ENCODE measurements at places on chromosomes 11 and 22.

- DNase-seq, result no peak
Observed at GRCh38 chr22:23217171-23218052, 37.1 kb downstream of the BCR start.

GRCh38 chr11:107545101-107545514 is 20.4 kb downstream of the ALKBH8 start:
- DNase-seq, result no peak

- no peak for DNase-seq
Observed at GRCh38 chr11:62000539-62001446, 33.4 kb upstream of the FTH1 start.

DNA sequence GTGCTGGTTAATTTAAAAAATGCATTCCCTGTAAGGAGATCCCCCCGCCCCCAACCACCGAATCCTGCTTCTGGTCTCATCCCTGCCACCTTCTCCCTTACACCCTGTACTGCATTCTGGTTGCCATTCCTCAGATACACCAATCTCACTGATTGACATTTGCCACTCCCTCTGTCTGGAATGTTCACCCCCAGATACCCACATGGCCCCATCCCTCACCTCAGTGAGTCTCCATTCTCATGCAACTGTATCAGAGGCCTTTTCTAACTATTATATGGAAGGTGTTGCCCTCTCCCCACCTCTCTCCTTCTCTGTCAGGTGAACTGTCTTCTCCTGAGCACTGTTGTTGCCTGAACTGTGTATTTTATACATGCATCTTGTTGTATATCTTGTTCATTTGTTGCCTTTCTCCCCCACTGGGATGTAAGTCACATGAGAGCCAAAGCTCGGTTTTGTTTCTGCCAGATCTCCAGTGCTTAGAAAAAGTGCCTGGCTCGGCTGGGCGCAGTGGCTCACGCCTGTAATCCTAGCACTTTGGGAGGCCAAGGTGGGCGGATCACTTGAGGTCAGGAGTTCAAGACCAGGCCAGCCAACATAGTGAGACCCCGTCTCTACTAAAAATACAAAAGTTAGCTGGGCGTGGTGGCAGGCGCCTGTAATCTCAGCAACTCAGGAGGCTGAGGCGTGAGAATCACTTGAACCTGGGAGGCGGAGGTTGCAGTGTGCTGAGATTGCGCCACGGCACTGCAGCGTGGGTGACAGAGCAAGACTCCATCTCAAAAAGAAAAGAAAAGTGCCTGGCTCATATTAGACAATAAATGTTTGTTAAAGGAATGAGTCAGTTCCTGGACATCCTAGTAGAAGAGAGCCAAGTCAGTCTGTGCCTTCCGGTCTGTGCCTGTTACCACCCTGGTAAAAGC is 61.0 kb downstream of the TNRC6B start:
- DNase-seq, result no peak

- DNase-seq, result no peak
Observed at GRCh38 chr11:28618416-28618815, 510.2 kb downstream of the METTL15 start.

DNA sequence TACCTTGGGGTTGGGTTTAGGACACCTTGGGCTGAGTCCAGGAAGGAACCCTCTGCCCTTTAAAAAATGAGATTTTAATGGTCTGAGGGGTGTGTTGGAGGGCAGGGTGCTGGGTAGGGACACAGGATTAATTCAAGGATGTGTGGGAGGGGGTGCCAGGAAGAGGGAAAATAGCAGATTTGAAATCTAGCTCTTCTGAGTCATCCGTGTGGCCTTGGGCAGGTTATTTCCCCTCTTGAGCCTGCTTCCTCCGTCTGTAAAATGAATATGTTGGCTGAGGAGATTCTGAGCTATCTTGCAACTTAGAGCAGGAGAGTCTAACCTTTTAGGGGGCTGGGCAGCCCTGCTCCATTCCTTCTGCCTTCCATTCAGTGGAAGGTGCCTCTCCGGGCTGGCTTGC is 3.0 kb downstream of the TSPAN18 start:
- no peak for DNase-seq

GRCh38 chr22:26792522-26792921 is 135.1 kb downstream of the MIAT start:
- DNase-seq, result no peak

DNA sequence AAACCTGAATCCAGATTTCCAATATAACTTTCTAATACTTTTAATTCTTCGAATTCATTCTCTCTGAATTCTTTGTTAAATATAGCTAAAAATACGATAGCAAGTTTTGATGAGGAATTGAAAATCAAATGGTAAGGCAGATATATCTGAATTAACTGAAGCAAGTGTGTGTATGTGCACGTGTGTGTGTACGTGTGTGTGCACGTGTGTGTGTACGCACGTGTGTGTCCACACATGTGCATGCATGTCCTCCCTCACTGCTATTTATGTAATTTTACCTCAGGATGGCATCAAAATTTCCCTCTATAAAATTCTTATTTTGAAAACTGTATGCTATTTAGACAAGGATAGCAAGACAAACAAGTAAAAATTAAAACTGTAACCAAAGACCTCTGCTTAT is 961.3 kb upstream of the CNTN5 start:
- DNase-seq, result no peak

DNA sequence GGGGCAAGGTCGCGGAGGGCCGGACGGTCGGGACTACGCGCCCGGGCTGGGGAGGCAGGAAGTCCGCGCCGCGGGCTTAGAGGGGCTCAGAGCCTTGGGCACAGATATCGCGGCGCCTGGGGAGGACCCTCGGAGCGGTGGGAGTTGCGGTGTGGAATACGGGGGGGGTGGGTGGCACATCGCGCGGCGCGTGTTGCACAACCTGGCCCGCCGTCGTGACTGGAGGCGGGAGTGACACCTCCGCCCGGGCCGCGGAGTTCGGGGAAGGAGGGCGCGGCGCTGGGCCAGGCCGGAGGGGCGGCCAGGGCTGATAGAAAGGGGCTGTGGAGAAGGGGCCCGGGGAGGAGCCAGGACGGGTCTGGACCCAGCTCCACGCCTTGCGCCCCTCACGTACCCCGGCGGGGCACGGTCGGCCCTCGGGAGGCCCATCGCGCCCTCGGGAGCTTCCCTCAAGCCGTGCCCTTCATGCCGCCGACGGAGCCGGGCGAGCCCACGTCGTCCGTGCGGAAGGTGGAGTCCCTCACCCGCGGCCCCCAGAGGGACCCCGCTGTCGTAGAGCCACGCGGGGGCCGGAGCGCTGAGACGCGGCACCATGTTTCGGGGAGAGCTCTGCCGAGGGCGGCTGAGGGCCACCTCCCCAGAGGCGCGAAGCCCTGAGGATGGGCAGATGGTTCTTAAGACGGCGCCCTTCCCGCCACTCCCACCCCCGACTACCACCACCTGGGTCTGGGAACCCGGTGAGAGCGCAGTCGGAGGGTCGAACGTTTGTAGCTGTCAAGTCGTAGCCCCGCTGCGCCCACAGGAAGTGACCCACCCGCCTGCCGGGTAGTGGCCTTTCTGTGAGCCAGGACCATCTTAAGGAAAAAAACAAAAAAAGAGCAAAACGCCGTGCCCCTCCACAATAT is 729 bp downstream of the IL17RA start:
- peak; percentile 49 for DNase-seq

GRCh38 chr11:20388096-20389055 is 860 bp downstream of the PRMT3 start:
- no peak for DNase-seq

- no peak for DNase-seq
Observed at GRCh38 chr22:40023341-40023841, 28.6 kb downstream of the FAM83F start.

- DNase-seq, result peak; percentile 55
Observed at GRCh38 chr11:119339589-119340334, 921 bp downstream of the C1QTNF5 start.

DNA sequence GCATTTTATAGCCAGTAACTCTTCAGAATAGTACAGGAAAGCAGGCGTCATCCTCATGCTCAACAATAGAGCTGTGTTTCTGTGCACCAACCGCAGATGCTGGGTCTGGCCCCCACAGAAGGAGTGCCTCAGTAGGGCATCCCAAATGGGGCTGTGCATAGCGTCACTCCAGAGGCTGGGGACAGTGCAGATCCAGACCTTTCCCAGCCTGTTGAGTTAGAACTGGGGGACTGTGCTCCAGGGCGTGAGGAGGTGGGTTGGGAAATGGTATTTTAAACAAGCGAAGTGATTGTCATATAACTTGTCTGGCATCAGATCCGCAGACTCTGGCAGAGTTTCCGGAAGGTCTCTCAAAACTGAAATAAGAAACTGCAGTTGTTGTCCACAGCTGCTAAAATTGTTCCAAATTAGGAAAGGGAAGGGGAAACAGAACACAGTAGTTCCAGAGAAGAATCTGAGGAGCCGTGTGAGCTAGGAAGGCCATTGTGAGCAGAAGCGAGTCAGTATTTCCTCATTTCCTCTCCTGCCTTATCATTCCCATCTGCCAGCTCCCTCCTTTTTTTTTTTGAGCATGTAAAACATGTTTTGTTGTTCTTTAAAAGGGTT is 52.2 kb downstream of the JAM3 start:
- no peak for DNase-seq

DNA sequence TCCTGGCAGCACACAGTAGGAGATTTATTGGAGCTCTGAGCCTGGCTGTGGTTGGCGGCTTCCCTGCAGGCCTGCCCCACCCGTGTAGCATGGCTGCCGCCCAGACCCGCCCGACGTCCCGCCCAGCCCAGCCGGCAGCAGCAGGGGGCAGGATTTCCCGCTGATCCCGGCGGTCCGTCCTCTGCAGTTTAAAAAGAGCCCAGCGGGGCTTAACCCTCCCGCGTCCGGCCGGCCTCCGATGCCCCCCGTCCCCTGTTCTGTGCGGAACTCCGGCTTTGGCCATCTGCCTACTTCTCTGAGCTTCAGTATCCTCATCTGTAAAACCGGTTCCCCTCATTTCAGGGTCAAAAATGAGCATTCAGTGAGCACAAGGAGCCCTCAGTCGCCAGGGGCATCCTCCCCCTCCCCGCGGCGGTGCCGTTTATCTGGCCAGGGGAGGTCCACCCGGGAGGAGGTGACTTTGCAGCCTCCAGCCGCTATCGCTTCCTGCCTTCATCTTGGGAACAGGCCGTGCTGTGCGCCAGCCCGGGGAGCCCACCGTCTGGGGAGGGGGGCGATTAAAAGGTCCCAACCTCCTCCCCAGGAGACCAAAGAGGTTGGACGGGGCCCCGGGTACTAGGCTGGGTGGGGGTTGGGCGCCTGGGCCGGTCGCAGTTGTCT is at the start of gene GAS2L1:
TSS of gene GAS2L1 (plus strand) at position 476 of the 660 bp plus-strand sequence. CDS start 1,456 bp downstream, outside the sequence.
- DNase-seq, result peak; percentile 72

DNA sequence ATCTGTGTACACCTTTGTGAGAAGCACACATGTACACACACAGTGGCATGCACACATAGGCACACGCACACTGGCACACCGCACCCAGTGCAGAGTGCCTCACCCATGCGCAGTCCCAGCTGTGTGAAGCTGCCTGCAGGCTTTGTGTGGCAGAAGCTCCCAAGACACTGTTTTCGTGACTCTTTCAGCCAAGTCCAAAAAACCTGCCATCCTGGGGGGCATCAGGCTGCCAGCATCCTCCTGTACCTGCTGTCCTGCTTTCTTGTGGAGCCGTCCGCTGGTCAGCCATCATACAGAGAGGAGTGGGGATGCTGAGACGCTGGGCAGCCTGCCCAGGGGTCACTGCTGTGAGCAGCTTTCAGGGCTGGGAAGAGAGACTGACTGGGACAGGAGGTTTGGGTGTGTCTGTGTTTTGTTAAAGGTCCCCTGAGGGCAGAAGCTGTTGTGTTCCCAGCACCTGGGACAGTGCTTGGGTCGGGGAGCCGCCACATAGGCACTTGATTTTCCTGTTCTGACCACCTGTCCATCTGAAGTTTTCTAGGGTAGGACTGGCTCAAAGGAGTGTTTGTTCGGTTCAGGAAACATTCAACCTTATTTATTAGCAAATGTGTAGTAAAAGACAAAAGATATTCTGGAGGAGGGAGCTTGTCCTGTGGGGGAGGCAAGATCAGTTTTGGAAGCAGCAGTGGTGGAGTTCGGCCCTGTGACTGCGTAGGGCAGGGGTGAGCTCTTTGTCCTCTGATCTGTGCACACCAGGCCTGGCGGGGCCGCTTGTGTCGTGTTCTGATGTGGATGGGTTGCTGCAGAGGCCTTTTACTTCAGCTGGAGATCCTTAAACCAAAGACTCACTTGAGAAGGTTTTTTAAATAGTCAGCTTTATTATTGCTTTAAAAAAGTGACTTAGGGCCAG is 29.7 kb downstream of the AP2A2 start:
- no peak for DNase-seq

DNA sequence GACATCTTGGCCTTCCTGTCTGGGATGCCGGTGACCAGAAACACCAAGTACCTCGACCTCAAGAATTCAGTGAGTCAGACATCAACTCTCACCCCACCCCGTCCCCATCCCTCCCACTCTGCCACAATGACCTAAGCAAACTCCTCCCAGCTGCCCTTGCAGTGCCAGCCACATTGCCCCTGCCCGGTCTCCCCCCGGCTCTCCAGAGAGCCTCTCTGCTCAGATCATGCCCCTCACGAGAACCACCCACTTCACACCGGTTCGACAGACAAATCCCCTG is 23.6 kb upstream of the MYRF start:
- DNase-seq, result no peak

- DNase-seq, result no peak
Observed at GRCh38 chr11:70568035-70568813, 169.9 kb downstream of the CTTN start.

DNA sequence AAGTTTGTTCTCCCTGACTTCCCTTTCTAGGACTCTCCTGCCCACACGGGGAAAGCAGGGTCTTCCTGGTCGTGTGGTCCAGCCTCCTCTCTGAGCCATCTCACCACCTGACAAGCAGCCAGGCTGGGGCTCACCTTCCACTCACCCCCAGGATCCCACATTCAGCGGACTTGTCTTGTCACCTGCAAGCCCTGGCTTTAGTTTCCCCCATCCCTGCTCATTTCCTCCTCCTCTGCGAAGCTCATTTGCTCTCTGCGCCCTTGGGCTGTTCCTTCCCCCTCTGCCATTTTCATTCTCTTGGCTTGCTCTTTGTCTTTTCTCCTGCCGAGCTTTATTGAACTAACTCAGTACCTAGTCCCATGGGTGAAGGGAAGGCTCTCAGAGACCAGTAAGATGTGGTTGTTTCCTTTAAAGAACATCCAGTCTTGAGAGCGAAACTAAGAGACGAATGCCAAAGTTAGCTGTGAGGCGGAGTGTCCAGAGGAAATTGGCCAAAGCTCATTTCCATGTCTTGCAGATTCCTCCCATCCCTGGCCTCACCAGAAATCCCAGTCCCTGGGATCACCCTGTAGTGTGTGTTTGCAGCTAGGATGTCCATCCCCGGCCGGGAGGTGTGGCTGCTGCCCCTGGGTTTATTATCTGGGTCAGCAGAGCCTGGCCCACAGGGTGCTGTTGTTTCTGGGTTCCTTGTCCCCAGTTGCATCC is 2.0 kb downstream of the ST14 start:
- DNase-seq, result no peak

GRCh38 chr22:36771356-36772063 is 4.4 kb downstream of the IFT27 start:
- DNase-seq, result no peak

All from activated naive CD4-positive, alpha-beta T cell treated with anti-CD3 and anti-CD28 coated beads, Interleukin-2, amount 10 ng/mL, durations not matched to agents 7 days and 5 days (primary cell).